NB4 (cell line): ENCODE measurements at places on chromosomes 16 and 17.
A peak's percentile ranks its signal among the peaks of the same experiment; 100 is the strongest.

DNA sequence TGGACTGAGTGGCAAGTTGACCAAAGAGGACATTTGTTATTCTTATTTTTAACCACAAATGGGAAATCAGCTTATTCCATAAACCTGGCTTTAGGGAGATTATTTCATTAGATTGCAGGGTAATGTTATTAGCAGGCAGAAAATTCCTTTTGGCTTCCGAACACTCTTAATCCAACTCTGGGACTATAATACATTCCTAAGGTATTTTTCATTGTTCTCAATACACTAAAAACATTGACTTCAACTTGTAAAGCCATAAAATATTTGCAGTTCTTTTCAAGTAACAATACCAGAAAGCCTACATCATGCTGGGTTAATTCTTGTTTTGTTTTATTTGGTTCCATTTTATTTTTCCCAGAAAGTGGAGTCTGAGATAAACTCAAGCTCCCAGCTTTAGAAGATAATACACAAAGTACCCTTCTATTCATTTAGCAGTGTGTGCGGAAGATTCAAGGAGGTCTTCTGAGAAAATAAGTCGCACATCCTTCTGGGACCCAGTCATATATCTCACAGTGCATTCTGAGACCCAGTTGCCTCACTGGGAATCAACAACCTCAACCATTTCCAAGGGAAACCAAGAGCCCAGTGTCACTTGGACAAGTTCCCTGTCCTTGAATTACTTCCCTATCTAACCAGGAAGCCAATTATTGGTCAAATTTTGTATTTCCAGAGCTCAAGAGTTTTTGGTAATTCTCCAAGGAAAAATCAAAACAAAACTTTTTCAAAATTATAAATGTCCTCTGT lies 389.6 kb upstream of the DYNLRB2 start:
- DNase-seq = no peak

DNA sequence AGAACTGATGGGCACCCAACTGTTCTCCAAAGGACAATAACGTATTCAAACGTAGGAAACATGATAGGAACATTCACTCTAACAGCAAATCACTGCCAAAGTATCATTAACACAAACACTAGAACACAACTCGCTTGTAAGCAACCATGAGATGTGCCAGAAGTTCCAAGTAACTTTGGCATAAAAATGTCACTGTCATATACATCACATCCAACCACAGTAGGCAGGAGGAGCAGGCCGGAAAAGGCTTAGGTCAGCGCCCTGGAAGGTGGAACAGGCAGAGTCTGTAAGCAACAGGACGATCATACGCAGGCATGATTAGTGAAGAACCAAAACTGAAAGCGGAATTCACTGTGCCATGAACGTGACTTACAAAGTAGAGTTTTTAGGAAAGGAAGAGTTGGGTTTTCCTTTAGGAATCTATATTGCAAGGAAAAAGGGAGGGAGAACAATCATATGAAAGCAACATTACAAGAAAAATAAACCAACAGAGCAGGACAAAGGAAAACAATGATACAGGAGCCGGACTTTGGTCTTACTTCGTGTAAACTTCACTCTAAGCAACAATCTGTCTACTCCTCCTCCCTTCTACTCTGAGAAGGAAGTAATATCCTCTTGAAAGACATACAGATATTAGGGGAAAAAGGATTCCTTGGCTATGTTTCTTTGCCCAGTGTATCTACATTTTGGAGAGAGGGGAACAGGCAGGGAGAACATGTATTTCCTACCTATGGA lies 52.3 kb downstream of the YWHAE start:
- no peak for DNase-seq

DNA sequence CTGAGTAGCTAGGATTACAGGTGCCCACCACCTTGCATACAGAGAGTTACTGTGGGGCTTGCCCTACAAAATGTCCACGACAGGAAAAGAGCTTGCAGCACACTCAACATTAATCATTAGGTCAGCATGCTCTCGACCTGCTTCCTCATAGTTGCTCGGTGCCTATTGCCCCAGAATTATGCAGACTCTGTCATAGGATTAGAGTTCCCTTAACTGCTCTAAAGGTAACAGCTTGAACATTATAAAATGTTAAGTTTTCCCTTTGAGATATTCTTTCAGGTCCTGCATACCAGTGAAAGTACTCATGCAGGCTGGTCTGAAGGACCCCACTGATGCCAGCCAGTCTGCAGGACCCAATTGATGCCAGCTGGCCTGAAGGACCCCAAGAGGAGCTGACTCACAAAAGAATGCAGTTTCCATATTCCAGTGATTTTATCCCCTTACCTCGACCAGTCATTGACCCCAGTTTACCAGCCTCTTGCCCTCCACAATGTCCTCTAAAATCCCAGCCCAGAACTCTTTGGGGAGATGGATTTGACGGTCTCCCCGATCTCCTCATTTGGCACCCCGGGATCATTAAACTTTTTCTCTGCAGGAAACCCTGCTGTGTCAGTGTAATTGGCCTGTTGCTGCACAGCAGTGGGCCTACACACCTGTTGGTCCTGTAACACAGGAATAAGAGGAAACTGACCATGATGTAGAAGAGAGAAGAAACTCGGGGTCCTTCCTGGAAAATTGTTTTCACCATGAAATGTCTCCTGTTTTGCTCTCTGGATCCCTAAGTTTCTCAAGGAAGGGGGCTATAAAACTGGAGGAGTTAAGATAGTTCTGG lies 10.6 kb downstream of the ICAM2 start:
- no peak for DNase-seq

DNA sequence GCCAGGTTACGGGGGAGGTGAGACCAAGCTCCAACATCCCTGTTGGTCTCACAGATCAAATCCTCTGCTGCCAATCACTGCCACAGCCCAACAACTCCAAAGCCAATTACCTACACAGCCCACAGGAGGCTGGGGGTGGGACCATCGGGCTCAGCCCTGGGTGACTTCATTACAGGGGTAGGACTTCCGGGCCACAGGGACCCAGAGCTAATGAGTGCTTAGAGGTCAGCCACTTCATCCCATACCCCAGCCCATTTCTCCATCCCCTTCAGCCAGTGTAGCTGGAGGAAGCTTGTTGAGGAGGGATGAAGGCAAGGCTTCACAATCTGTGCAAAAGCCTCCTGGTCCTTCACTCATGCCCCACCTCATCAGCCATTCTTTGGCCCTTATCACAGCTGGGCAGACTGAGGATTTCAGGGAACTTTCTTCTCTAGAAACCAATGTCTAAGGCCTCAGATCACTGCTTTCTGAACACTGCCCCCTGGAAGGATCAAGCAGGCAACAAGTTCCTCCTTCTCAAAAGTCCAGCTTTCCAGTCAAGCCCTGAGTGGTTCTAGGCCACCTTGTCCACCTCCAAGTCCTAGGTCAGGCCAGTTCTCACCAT lies 5.8 kb downstream of the FOXN1 start:
- no peak for DNase-seq

DNA sequence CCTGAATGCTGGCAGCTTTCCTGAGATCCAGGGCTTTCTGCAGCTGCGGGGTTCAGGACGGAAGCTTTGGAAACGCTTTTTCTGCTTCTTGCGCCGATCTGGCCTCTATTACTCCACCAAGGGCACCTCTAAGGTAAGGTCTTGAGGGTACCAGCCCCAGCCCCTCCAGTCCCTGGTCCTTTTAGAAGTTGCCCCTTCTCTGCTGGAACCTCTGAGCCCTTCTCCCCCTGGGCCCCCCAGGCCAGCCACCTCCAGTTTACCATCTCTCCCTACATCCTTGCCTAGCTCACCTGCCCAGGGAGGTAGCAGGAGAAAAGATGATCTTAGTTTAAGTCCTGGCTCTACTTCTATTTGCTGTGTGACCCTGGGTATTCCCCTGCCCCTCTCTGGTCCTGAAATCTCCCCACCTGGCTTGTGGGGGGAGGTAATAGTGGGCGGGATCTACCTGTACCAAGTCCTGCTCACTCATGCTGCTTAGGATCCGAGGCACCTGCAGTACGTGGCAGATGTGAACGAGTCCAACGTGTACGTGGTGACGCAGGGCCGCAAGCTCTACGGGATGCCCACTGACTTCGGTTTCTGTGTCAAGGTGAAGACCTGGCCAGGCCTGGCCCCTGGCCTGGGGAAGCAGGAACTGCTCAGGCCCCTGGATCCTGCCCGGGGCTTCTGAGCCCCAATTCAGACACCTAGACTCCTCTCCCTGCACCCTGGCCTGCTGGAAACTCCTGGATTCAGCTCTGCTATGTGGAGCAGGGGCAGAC lies 6.5 kb downstream of the GRB7 start:
- no peak for DNase-seq

GRCh38 chr16:81623365-81624102 lies 155.6 kb upstream of the PLCG2 start:
- peak; percentile 75 for DNase-seq

DNA sequence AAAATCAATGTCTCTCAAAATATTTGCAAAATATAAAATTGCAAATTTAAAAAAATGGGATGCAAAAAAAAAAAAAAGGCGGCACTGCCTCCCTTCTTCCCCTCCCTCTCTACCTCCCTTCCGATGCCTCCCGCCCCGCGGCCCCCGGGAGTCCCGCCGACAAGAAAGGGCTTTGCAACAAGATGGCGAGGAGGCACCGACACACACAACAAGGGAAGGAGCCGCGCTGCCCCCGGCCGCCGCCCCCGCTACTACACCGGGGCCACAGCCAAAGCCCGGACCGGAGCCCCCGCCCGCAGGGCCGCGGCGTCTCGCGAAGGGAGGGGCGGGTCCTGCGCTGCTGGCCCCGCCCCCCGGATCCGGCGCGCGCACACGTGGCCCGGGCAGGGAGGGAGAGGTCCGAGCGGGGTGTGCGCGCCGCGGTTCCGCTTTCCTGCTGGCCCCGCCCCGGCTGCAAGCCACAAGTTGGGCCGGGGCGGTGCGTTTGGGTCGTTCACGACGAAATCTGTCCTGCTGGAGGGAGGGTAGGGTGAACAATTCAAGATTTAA lies at the start of gene MNT:
MNT (minus strand) TSS at position 184 of the 549 bp plus-strand sequence. CDS start 348 bp downstream, outside the sequence.
- DNase-seq = peak; percentile 92

DNA sequence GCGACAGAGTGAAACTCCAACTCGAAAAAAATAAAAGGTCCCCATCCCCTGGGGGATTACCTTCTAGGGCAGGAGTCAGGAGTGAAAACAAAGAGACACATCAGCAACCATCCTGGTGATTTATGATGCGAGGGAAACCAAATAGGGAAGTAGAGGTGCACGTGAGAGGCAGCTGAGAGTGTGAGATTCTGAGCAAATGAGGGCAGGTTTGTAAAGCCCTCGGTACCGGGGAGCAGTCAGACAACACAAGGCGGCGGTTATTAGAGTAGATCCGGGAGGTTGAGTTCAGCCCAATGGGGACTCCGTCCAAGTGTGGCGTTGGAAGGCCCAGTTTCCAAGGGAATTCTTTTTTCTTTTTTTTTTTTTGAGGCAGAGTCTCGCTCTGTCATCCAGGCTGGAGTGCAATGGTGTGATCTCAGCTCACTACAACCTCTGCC lies 7.4 kb upstream of the ARMC7 start:
- peak; percentile 59 for DNase-seq

DNA sequence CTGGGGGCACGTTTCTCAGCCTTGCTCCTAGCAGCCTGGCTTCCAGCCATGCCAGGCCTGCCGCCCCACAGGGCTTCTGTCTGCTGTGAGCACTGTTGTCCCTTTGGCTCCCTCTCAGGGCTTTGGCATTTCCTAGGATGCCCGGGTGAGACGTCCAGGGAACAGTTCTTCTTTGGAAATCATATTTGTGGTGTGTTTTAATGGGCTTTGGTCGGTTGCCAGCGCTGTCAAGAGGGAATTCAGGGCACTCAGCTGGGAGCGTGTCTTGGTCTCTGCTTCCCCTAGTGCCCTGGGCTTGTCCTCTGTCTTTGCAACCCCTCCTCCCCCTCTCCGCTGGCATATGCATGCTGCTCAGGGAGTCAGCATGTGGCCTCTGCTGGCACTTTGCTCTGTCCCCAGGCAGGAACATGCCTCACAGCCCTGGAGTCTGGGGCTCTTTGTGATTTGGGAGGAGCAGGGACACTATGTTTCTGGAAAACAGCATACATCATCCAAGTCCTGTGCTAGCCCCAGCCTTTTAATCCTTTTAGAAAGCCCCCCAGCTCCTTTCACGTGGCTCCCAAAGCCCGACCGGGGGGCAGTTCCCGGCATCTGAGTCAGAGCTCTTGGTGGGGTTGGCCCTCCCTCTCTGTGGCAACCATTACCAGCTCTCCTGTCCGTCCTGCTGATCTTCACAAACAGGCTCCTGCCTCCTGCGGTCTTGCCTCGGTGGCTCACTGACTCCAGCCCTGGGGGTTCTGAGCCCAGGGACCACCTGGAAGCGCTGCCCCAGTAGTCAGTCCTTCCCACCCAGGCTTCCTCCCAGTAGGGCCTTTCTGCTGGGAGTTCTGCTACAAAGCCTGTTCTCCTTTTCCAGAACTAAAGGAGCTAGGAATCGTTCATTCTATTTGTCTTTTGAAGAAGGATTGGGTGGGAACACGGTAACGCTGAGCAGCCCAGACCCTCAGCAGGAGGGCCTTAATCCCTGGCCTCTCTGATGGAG lies 26.7 kb downstream of the SAP30BP start:
- no peak for DNase-seq

- DNase-seq = peak; percentile 25
These were observed 2.1 kb downstream of the TXNDC11 start for GRCh38 chr16:11740567-11740966.

DNA sequence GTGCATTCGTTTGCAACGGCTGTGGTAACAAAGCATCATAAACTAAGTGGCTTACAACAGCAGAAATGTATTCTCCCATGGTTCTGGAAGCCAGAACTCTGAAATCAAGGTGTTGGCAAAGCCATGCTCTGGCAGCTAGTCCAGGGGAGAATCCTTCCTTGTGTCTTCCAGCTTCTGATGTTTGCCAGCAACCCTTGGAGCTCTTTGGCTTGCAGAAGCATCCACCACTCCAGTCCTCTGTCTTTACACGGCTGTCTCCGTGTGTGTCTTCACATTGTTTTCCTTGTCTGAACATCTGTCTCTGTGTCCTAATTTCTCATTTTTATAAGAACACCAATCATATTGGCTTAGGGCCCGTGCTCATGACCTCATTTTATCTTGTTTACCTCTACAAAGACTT lies 265.3 kb upstream of the HSBP1 start:
- no peak for DNase-seq

GRCh38 chr17:27545562-27546229 lies 85.3 kb upstream of the LGALS9 start:
- DNase-seq = no peak

DNA sequence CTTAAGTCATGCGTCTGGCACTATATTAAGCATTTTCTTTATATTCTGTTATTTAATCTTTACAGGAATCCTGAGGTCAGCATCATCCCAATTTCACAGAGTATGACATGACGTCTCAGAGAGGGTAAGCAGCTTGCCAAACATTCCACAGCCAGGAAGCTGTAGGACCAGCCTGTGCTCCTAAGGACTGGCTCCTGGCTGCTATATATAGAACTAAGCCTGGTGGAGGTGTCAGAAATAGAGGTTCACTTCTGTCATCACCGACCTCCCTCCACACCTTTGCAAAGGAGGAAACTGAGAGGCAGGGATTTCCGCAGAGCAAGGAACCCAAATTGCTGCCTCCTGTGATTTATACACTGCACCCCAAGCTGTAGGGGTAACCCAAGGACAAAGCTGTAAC lies 37.9 kb upstream of the NDRG4 start:
- no peak for DNase-seq

DNA sequence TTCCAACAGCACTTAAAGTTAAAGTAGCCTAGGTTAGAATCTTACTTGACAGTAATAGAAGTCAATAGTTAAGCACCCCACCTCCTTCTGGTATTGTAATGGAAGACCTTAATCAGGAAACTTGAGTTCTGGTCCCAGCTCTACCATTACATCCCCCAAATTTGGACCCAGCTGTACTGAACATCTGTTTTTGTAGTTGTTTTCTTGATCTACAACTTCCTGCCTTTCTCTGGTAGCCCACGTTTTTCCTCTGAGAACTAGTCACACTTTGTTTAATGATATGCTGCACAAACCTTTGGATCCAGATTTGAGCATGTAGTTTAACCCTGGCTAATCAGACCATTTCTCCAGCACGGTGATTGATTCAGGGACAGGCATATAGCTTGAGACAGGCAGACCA lies 505.0 kb downstream of the HS3ST4 start:
- no peak for DNase-seq
